ENCODE measurements at places on chromosomes 6 and 20. TPM values are rescaled to one million over a fixed set of nuclear protein-coding genes. Genes with fewer than 3 reads are reported as not detected.

DNA sequence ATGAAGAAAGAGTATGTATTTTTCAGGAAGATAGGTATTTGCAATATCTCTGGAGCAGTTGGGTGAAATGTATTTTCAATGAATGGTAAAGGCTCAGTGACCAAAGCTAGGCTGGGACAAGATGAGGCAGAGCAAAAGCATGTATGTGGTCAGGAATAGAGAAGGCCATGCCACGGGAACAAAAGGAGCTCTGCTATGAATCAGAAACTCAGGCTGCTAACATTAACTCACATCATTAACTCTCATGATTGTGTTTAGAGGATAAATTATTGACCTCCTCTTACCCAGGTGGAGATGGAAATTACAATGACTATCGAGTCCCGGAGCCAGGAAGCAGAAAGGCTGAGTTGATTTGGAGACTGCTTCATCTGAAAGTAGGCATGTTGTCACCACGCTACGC, 220.2 kb downstream of the FUT9 start:
- DNase-seq: no peak

DNA sequence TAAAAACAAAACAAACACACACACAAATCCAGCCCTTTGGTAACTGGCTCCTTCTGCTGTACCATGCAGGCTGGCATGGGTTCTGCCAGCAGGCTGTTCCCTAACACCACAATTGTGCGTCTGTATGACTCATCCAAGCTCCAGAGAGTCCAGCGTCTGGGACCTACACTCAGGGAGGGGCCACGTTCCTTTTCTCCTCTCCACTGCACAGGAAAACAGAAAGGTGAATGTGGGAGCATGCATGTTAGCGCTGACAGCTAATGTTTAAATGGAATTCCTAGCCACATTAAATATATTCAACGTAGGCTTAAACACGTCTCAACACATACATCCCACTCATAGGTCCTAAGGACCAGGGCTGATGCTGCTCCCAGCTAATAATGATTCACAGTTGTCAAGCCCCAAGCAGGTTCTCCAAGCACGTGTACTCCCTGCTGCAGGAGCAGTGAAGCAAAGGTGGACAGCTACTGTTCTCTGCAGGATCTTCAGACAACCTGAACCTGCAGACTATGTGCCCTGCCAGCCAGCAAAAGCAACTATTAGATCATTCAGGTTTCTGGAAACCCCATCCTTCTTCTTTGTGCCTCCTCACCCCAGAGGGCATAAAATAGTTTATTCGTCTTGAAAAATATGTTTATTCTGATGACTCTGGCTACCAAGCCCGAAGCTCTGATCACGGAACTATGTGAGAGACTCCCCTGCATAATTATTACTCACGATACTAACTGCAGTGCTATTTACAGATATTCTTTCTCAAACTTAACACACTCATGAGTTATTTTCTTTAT, 20.9 kb downstream of the MAP1LC3A start:
- no peak for DNase-seq

DNA sequence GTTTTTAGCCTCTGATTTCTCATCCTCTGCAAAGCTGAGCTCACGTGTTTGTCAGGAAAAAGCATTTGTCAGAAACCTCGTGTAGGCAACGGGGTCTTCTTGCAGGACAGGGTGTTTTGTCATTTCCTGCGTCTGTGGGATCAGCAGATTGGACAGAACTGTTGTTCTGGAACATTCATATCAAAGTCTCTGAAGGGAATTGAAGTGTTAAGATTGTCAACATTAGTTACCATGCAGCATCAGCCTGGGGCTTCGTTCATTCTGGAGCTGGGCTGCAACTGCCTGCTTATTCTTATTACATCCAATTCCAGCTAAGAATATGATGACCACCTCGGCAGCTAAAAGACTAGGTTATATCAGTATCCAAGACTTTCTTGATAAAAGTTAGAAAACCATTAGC, 71.0 kb upstream of the RALGAPA2 start:
- DNase-seq: peak; percentile 44

DNA sequence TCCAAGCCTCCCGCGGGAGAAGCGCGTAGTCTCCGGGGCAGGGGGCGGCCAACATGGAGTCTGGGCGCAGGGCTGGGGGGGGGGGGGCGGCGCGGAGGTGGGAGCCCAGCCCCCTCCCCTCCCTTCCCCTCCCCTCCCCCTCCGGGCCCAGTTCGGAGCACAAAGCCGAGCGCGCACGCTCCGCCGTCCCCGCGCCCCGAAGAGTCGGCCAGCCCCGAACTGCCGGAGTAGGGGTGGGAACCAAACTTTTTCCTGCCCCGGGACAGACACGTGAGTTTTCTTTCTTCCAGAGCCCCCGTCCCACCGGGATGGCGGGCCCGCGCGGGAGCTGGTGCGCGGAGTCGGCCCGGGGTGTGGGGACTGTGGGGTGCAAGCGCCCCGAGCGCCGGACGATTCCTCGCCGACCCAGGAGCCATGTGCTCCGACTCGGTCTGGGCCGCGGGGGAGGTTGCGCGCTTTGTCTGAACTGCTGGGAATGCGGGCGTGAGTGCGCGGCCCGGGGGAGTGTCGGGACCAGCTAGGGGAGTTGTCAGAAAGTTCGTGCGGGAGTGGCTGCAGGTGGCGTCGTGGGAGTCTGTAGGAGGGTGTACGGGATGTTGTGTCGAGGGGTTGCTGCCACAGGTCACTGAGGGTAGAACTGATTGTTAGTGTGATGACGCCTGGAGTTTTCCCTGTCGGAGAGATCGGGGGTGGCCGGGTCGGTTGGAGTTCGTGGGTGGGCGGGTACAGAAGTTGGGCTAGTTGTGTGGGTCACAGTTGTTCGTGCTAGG, 1.2 kb downstream of the TGIF2 start:
- peak; percentile 82 for DNase-seq

DNA sequence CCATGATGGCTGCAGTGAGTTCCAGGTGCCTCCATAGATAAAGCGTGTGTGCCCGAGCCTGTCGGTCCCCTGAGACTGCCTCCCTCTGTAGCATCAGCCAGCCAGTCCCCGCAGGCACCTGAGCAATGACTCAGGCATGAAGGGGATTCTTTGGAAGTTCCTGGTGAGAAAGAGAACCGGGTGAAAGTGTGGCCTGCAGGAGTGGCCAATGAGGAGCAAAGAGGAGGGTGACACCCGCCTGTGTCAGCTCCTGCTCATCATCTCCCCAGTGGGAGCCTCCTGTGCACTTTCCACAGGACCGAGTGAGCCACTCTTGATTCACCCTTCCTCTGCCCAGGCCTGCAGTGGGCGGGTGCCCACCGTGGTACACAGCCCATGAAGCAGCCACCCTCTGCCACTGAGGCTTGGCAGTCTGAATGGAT, 71.2 kb upstream of the PTPN1 start:
- DNase-seq: no peak

The SPEF1 gene
- 0.29 TPM for polyA plus RNA-seq

The HLA-DOA gene
- 5.1 TPM for polyA plus RNA-seq

The MPIG6B gene
- 0.76 TPM for polyA plus RNA-seq

DNA sequence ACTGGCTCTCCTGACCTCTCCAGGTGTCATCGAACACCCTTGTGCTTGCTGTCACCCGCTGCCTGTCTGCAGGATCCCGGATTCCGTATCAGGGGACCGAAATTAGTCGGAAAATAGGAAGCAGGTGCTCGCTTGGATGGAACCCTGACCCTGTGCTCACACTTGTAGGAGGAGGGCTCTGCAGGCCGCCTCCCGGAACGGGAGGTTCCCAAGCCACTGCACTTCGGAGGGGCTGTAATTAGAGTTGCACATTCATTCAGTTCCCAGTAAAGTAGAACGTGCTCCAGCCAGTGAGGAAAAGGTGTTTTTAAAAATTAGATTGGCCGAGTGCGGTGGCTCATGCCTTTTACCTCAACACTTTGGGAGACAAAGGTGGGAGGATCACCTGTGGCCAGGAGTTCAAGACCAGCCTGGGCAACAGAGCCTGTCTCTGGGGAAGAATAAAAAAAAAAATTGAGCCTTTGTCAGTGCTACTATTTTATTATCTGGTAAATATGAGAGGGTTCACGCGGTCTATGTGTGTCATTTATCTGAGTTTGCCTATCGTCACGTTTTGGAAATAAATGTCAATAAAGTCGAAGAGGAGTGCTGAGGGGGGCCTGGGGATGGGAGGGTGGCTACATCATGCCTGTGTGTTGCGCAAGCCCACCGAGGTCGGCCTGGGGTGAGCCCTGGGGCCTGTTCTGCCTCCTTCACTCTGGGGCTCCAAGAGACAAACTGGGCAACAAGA, 1.5 kb upstream of the GMEB2 start:
- DNase-seq: peak; percentile 81

The MLN gene
- not detected for polyA plus RNA-seq

GRCh38 chr20:41095110-41095969, 42.0 kb upstream of the PLCG1 start:
- DNase-seq: peak; percentile 71

The FOXC1 gene
- polyA plus RNA-seq: 1.9 TPM
